Activated CD4-positive, alpha-beta T cell treated with anti-CD3 and anti-CD28 coated beads, Interleukin-2, amount 50 U/mL, for 16 hours (primary cell): ENCODE measurements at places on chromosomes 12 and 14.

- DNase-seq = no peak
Observed at GRCh38 chr12:131862084-131862441, 32.4 kb upstream of the ULK1 start.

- peak; percentile 47 for DNase-seq
Observed at GRCh38 chr14:58107947-58108552, 44.0 kb downstream of the ARMH4 start.

DNA sequence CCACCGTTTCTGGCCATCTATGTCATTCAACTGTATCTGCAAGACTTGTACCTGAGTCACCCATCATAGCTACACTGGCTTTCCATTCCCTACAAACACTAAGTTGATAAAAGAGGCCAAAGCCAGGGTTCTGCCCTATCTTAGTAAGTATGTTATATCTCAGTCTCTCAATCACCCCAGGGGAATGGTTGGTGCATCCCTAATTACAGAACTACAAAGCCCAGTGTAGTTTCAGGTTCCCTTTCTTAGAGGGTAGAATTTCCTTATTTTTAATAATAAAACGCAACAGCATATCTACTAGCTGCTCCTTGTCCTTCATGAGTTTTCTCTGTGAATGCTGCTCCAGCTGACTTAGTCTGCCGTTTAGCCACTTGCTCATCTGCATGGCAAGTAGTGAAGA is 57.6 kb downstream of the ST8SIA1 start:
- DNase-seq = no peak

GRCh38 chr14:39875028-39875427 is 442.8 kb upstream of the FBXO33 start:
- no peak for DNase-seq

DNA sequence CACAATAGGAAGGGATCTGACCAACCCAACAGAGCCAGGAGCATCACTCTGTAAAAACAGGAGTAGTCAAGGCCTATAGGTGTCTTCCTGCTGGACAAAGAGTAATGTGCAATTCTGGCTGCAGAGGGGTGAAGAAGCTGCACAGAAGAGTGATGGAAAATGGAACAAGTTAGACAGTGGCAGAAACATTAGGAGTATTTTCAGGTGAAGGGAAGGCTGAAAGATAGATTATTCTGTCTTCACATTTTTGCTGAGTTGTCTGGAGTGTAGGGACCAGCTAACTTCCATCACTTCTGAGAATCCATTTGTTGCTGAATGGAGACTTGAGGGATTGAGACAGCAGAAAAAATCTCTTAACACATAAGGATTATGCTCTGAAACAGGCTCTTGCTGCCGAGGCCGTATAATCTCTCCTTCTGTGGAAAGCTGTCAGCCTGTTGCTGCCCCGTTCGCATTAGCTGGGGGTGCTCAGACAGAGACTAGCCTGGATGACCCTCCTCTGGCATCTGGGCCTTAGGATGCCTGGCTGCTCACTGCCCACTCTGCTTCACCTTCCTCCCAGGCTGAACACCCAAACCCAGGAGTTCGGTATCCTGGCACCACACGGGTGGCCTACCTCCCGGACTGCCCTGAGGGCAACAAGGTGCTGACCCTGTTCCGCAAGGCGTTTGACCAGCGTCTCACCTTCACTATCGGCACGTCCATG is 3.1 kb upstream of the ARHGEF25 start:
- no peak for DNase-seq

GRCh38 chr14:53710615-53711014 is 246.0 kb downstream of the BMP4 start:
- no peak for DNase-seq

DNA sequence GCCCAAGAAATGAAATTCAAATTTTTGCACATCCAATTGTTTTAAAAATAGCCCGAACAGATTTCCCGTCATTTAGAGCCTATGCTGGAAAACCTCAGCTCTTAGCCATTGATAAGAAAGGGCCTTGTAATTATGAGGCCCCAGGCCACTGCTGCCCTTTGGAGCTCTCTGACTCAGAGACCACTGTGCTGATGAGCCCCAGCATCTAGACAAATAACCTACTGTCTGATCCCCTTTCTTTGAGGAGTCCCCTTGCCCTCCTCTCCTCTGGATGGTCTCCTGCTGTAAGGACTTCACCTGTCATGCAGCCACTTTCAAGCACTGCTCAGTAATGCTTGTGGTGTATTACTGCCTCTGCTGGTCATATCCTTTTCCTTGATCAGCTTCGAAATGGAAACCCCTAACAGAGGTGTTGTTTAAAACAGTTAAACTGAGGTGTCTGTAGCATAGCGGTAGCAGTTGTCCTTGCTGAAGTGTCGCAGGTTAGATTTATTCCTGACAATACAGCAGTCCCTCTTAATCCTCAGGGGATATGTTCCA is 159.9 kb upstream of the SRRM4 start:
- DNase-seq = no peak

DNA sequence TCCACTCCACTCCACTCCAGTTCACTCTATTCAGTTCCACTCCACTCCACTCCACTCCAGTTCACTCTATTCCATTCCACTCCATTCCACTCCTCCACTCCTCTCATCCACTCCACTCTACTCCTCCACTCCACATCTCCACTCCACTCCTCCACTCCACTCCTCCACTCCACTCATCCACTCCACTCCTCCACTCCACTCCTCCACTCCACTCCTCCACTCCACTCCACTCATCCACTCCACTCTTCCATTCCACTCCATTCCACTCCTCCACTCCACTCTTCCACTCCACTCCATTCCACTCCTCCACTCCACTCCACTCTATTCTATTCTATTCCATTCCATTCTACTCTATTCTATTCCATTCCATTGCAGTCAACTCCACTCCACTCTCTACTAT is 9.8 kb downstream of the SERPINA5 start:
- DNase-seq = no peak

DNA sequence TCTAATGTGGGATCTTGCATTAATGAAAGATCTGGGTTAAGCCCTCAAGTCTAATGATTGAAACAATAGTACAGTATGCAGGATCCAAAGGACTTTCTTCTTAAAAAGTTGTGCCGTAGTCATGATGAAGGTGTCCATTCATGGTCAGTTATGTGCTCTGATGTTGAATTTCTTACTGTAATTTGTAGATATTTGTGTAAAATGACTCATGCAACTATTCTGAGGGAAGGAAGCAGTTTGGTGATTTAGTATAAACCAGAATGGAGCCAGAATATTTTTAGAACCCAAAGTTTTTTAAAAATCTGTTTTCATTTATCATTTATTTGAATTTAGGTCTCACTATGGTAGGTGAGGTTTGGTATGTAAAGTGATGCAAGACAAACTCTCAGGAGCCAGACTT is 151.2 kb downstream of the AKAP6 start:
- DNase-seq = no peak

DNA sequence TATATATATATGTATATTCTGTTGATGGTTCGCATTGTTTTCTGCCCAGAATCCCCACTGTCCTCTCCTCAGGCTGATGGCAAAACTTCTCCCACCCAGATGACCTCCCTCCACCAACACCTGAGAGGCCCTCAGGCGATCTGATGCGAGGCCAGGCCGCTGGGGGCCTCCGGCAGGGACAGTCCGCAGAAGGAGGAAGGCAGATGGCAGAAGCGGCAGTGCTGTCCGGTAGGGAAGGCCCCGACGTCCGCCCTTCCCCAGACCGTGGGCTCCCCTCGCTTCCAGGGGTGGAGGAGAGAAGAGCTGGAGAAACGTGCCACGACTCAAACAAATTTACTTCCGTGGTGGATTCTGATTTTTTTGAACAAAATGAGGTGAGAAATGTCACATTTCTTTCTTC is 178.3 kb upstream of the RGS6 start:
- DNase-seq = no peak

DNA sequence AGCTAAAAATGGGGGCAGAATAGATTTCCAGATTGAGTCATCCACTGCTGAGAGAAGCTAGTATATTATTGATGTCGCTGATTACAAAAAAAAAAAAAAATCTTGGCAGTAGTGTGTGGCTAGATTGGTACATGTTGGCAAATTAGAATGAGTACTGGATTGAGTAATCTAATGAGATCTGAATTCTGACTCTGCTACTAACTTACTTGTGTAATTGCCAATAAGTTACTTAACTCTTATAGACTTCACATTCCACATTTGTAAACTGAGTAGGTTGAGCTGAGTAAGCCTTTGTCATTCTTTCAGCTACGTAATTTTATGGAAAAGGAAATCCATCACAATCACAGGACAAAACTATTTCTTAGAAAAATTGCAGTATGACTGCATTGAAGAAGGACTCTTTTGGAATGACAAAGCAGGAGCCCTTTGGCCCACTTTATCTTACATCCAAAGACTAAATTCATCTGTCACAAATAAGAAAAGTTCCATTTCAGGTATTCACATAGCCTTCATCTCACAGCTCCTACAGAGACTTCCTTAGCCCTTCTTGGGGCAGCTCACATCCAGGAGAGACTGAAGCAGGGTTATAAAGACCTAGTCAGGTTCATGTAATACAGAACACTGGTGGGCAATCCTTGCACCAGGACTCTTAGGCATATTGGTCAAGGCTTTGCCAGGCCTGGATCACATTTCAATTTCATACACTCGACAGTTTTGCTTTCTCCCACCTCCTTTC is 197.3 kb upstream of the CPNE8 start:
- no peak for DNase-seq

GRCh38 chr12:108849660-108850059 is 7.7 kb downstream of the SSH1 start:
- no peak for DNase-seq

DNA sequence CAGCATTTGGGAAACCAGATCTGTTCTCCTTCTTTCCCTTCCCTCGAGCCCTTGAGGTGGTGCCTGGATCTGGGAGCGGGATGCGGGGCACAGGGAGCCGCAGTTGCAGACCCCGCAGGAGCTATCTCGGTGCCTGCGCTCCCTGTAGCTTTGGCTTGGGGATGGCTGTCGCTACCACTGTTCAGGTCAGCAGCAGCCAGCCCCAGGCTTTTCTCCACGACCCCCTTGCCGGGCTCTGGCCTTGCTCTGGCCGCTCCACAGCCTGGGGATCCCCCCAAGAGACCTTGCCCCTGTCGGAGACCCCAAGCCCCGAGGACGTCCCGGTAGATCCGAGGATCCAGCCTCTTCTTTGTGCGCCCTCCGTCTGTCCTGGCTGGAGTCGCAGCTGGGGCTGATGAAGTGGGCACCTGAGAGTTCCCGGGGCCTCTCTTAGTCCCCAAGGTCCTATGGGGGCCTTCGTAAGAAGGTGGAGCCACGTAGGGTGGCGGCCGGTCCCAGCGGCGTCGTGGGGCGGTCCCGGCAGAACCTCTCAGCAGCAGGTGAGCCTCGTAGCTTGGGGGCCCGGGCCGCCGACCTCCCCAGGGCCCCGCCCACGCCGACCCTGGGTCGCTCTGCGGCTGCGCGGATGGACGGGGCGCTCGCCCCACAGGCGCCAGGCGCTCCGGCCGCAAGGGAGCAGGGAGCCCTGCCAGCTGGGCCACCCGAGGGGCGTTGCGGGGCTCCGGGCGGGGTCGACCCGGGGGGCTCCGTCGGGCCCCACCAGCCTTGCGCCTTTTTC is 1.3 kb downstream of the DDN start:
- DNase-seq = no peak

DNA sequence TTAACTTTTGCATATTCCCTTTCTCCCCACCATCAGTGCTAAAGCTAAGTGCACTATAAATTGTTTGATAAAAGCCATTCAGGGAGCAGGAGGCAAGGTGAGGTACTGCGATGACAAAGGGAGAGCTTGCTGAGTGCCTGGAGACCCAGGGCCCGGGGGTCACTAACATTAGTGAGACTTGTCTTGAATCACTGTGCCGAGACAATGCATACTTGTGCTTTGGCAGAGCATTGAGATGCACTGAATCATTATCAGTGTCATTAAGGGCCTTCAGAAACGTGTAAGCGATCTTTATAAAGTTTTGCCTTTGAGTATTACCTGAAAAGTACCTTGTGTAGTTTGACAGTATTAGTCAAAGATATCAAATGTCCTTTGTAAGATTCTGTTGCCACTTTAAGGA is 447.5 kb downstream of the PCNX1 start:
- no peak for DNase-seq

DNA sequence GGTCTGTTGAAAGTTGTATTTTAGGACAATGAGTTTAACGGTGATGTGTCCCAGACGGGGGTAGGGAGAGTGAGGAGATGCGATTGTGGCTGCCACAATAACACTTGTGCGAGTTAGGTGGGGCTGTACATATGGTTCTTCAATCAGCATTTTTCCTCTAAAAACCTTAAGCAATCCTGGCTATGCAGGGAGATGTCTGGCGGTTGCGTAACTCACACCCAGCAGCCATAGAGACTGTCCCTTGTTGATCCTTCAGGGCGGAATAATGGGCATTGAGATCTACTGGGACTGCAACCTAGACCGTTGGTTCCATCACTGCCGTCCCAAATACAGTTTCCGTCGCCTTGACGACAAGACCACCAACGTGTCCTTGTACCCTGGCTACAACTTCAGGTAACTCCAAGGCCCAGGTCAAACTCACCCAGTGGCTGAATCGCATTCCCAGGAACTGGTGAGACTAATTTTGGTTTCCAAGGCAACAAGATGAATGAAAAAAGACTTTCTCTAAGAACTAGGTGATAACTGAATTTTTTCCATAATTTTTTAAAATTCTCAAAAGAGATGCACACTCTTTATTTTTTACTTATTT is 34.6 kb downstream of the P2RX7 start:
- DNase-seq = no peak

DNA sequence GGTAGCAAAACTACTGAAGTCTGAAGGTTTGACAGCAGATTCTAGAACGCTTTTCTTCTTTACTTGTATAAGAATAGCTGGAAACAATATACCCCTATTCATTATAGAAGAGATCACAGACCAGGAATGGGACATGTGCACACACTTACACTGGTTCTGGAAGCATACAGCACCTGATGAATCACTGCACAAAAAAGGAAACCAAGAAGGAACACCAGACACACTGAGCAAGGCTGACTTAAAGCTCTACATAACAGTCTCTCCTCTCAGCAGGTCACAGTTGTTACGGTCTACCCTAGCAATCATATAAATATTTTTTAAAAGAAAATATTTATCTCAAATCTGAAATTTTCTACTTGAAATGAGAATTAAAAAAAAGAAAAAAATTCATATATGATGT is 13.5 kb downstream of the ATP2B1 start:
- no peak for DNase-seq

- no peak for DNase-seq
Observed at GRCh38 chr12:106758349-106759110, 16.0 kb upstream of the RIC8B start.

GRCh38 chr14:102557434-102558226 is 34.8 kb upstream of the RCOR1 start:
- DNase-seq = no peak

DNA sequence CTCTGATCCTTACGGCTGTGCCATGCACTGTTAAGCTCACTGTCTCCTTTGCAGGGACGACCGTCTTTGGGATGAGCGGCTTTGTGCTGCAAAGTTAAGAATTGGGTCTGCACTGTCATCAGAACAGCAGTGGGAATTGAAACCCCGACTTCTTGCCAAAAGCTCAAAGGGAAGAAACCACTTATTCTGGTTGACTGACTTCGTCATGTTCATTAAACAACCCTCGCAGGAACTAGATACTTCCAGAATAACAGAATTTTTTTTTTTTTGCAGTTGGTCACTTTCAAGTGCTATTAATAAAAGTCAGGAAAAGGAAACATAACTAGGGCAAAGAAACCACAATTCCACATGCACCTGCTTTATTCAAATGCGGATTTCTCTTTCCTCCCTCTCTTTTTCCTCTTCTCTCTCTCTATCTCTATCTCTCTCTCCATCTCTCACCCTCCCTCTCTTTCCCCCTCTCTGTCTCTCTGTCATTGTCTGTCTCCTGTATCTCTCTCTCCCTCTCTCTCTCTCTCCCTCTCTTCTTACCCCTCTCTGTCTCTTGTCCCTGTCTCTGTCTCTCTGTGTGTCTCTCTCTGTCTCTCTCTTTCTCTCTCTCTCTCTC is 12.3 kb upstream of the GLT1D1 start:
- no peak for DNase-seq

GRCh38 chr12:58342736-58343135 is 401.4 kb downstream of the ATP23 start:
- DNase-seq = no peak
